ENCODE measurements at places on chromosomes 2 and 18. TPM values are rescaled to one million over a fixed set of nuclear protein-coding genes. Genes with fewer than 3 reads are reported as not detected.

Gene ATOH8
- 4.6 TPM for total RNA-seq

Gene ZC3H8
- 19.7 TPM for total RNA-seq

Gene SPATA3
- not detected for total RNA-seq

GRCh38 chr2:29629495-29629894, 291.9 kb downstream of the ALK start:
- DNase-seq = no peak

GRCh38 chr2:221350616-221351015, 221.5 kb downstream of the EPHA4 start:
- no peak for DNase-seq

- no peak for DNase-seq
Measured at GRCh38 chr18:79197531-79197930, 128.3 kb downstream of the ATP9B start.

DNA sequence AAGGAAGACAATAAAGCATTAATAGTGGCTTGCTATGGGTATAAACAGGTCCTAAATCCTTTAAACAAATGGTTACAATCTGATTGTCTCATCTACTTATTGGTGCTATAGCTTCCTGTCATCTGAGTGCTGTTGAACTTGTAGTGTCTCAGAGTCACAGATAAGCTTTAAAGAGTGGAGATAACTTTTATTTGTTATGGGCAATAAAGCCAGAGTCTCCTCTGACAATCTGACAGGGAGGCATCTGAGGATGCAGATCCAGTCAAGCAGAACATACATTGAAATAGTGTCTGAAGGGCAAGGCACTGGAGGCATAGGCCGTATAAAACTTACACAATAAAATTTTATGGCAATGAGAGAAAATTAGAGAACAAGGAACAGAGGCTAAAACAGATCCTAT, 1132.4 kb upstream of the CDH2 start:
- peak; percentile 24 for DNase-seq

DNA sequence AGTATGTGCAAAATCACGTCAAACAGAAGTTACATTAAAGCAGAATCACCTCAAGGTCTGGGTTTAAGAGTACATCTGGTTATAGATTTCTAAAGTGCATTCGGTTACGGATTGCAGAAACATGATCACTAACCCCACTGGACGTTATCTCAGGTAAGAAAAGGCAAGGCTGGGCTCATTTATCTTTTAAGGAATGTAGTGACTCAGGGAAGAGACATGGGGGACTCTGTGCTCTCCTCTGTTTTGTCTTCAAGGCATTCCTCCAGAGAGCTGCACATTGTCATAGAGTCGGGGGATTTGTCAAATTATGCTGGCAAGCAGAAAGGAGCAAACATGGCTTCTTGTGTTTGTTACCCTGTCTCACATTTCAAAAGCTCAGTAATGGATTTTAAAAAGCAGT, 14.3 kb downstream of the WDSUB1 start:
- DNase-seq = no peak

GRCh38 chr2:235382179-235382578, 111.7 kb upstream of the AGAP1 start:
- no peak for DNase-seq

- DNase-seq = no peak
Measured at GRCh38 chr2:196712867-196713266, 73.4 kb downstream of the CCDC150 start.

- no peak for DNase-seq
Measured at GRCh38 chr2:182447863-182448262, 21.0 kb upstream of the PDE1A start.

All from A673 (cell line).